ENCODE measurements at places on chromosomes 3 and 15.

GRCh38 chr3:13204177-13204581 lies 130.9 kb upstream of the IQSEC1 start:
- no peak for DNase-seq

DNA sequence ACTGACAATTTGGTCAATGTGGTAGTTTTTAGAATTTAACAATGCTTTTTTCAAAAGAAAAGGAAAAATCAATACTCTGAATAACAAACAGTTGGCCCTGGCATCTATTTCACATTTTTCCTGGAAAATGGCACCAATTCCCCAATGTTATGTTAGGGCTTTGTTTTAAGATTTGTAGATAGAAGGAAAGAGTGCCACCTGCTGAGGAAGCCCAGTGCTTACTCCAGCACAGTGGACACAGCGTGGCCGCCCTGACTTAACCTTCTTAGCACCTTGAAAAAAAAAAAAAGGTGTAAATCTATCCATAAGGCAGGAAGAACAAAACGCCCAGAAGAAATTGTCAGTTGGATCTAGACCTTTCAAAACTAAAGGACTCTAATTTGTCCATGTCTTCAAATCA lies 110.7 kb upstream of the CNTN4 start:
- no peak for DNase-seq

DNA sequence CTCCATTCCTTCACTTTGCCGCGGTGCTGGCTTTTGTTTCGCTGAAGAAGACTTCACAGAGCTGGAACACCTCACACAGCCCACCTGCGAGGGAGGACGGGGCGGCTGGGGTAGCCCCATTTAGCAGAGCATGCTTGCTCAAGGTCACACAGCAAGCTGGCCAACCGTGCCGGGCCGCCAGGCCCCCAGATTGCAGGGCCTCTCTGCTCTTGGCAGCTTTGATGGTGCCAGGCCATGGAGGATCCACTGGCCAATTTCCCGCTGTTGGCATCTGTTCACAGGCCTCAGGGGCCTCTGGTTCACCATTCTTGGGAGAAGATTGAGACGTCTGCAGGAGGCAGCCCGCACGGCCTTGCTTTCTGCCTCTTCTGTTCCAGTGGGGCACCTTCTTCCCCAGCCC lies 77.9 kb upstream of the LINGO1 start:
- DNase-seq, result no peak

- no peak for DNase-seq
Observed at GRCh38 chr3:166531730-166532129, 694.5 kb upstream of the BCHE start.

DNA sequence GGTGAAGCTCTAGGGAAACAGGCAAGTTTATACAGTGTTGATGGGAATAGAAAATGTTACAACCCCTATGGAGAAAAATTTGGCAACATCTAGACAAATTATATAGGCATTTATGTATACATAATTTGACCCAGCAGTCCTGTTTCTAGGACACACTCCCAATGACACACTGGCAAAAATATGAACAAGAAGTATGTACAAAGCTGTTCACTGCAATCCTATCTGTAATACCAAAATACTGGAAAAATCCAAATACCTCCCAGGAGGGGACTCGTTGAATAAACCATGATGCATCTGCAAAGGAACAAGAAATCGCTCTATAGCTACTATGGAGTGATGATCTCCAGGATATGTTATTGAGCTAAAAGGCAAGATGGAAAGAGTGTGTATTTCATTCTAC lies 8.5 kb downstream of the BFSP2 start:
- no peak for DNase-seq

GRCh38 chr3:105729667-105730066 lies 139.1 kb downstream of the CBLB start:
- no peak for DNase-seq

GRCh38 chr3:42605546-42606173 lies 5.2 kb downstream of the NKTR start:
- DNase-seq, result no peak

GRCh38 chr15:33543957-33544356 lies 233.2 kb downstream of the RYR3 start:
- DNase-seq, result no peak

DNA sequence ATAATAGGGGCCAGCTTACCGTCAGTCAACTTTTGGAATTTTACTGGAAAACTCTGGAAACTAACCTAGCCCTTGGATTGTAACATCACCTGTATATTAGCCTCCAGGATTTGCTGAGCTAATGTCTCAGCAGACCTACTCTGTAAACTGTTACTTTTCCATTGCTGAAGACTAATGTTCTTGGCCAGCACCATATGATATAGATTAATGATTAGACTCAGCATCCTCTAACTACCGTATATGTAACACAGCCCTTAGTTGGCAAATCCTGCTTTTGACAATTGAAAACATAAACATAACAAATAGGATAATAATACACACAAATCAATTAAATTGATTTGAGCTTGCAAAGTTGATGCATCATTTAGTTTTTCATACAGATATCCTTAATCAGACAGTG lies 26.6 kb upstream of the GBE1 start:
- DNase-seq, result no peak

- DNase-seq, result no peak
Observed at GRCh38 chr3:49785565-49786356, 581 bp downstream of the IP6K1 start.
